AG10803 (cell line): ENCODE measurements at places on chromosomes 6 and 20.

- no peak for DNase-seq
Observed at GRCh38 chr6:14380901-14381828, 263.6 kb downstream of the CD83 start.

GRCh38 chr6:163329991-163330390, 84.5 kb upstream of the QKI start:
- no peak for DNase-seq

DNA sequence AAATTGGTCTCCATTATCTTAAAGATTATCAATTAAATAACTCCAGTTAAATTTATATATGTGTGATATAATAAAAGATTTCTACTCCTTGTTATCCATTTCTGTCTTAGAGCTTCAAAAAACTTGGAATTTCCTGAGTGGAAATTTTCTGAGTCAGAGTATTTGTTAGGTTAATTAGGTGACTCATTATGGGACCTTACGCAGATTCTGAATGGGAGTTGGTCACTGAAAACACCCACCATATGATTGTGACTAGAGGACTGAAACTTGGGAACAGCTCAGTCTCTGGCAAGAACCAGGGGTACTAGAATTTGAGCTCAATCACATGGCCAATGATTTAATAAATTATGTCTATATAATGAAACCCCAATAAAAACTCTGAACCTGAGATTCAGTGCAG, 125.4 kb upstream of the HMGCLL1 start:
- DNase-seq = peak; percentile 1

- peak; percentile 77 for DNase-seq
Observed at GRCh38 chr6:4775494-4776130, 592 bp upstream of the CDYL start.

DNA sequence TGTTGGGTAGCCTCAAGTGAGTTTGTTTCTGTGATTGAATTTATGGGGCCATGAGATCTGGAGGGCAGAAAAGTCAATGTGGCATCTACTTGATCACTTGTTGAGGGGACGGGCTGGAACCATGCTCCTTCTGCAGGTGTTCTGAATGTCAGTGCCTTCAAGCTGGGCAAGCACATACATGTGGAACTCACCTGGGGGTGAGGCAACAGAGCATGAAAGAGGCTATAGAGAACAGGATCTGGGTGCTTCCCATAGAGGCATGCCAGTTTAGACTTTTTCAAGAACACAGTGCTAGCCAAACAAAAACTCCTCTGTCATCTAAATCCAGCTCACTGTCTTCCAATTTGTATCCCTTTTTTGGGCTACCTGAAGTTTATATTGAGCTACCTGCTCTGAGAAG, 77.8 kb upstream of the SLC35B3 start:
- no peak for DNase-seq

GRCh38 chr20:49646126-49646525, 67.6 kb downstream of the B4GALT5 start:
- DNase-seq = peak; percentile 61

- no peak for DNase-seq
Observed at GRCh38 chr20:48818031-48818370, 9.8 kb downstream of the PREX1 start.

DNA sequence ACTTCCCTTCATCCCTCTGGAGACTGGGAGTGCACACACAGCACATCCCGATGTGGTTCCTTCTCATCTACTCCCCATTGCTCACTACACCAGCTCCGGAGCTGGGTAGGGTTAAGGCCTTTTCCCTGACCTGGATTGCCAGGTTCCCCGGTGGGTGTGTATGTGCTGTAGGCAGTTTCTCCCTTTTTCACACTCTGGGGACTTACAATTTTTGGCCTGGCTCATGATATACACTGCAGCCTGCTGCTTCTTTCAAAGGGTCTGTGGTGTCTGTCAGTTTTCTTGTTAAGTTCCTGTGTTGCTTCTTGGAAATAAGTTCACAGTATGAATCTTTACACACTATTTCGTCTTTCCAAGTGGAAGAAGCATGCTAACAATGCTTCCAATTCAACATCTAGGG, 405.5 kb downstream of the UTRN start:
- no peak for DNase-seq

- no peak for DNase-seq
Observed at GRCh38 chr6:16048221-16048620, 80.7 kb upstream of the MYLIP start.

GRCh38 chr6:79250107-79250514, 15.6 kb upstream of the HMGN3 start:
- no peak for DNase-seq

DNA sequence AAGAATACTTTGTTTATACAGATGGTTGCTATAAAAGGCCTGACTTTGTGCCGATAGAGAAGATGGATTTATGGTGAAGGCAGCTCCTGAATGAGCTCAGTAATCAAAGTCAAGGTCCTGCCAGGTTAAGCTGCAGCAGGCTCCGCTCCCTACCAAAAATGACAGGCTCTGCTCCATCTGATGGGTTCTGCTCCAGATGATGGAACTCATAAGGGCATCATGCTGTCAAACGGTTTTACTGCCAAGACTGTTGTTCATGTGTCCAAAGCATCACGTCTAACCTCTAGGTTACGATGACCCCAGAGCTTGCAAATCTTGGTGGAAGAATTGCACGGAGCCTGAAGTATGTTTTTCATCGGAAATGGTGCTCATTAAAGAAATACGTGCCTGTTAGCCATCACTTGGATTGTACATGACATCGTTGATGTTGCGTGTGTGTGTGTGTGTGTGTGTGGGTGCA, 19.2 kb upstream of the PTGIS start:
- DNase-seq = peak; percentile 94

GRCh38 chr20:50717312-50717711, 14.1 kb upstream of the PARD6B start:
- no peak for DNase-seq
